Adrenal gland (tissue), 19 donors: ENCODE measurements at places on chromosomes 11 and 22. TPM values are rescaled to one million over a fixed set of nuclear protein-coding genes. Genes with fewer than 3 reads are reported as not detected.

- DNase-seq: no peak
Observed at GRCh38 chr11:133897331-133897650, 52.0 kb upstream of the SPATA19 start.

DNA sequence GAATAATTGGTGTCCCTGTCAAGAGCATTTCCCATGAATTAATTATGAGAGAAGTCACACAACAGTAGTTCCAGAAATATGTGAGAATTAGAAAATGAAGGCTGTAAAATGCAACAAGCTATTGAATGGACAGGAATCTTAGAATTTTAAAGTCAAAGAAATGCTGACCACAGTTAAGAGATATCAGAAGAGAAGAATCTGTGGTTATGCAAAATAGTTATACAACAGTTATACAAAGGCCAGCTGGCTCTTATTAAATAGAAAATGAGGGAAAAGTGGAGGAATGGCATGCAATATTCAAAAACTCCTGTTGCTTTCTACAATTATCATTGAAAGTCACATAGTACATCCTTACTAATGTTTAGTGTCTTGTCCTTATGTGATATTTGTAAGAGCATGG lies 27.4 kb downstream of the CASP12 start:
- DNase-seq: no peak

GRCh38 chr11:108167624-108168023 lies 46.3 kb downstream of the ACAT1 start:
- DNase-seq: no peak

GTSE1 gene
- 0.80 TPM for polyA plus RNA-seq

BTBD18 gene
- polyA plus RNA-seq: not detected

MUC5B gene
- polyA plus RNA-seq: under 0.01 TPM

DNA sequence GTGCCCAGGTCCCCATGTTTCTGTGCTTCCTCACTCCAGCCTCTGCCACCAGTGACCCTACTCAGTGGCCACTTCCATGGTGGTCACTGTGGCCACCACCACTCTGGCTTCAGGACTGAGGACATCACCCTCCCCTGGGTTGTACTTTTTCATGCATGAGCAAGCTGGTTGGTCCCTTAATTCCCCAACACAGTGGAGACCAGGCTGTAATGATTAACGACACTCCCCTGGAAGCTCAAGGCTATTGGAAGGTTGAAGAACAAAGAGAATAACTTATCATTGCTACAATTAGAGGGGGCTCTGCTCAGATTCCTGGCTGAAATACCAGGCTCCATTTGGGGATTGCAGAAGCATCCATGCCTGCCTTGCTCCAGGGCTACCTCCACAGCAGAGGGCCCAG lies 10.5 kb downstream of the PLAAT4 start:
- DNase-seq: no peak

GRCh38 chr11:86143087-86144030 lies 74.5 kb upstream of the PICALM start:
- DNase-seq: no peak

GRCh38 chr22:26735019-26735409 lies 77.6 kb downstream of the MIAT start:
- no peak for DNase-seq

GRCh38 chr11:131389582-131389981 lies 19.2 kb downstream of the NTM start:
- no peak for DNase-seq

- DNase-seq: no peak
Observed at GRCh38 chr11:96114178-96115064, 190.5 kb upstream of the MTMR2 start.

DNA sequence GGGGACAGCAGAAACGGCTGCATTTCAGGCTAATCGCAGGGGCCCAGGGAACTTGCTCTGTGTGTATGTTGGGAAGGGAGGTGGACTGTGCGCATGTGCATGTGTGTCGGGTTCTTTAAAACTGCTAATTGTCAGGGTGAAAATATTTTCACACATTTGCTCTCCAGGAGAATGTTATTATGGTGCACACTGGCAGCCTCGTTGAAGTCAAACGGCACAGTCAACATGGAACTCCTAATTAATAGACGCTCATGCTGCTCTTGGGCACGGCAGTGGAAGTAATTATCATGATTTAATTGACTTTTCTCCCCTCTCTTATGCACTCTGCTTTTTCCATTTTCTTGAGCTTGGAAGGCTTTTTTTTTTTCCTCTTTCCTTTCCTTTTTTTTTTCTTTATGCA lies 92.6 kb downstream of the TSPAN18 start:
- no peak for DNase-seq

GRCh38 chr11:17573526-17573925 lies 26.5 kb downstream of the OTOG start:
- no peak for DNase-seq

DNA sequence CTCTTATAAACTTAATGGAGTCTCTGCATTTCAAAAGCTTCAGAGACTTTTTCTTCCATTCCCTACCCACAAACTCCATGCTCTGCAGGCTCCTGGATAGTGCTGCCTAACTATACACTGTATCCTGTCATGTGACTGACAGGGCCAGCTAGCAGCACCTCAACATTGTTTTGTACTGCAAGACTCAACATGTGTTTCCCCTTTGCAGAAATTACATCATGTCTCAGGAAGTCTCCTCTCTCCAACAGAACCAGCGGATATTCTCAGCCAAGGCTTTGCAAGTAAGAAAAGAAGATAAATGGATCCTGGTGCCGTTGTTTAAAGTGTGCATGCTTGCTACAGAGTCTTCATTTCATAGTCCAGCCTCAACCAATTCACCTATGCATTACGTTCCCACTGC lies 164.0 kb upstream of the UBASH3B start:
- DNase-seq: no peak
